PC-3 (cell line): ENCODE measurements at places on chromosomes 16 and 17. TPM values are rescaled to one million over a fixed set of nuclear protein-coding genes. Genes with fewer than 3 reads are reported as not detected.

HAP1 gene
- total RNA-seq, result 1.2 and 1.4 TPM in 2 replicates

MMD gene
- 10.9 and 24.1 TPM in 2 replicates for total RNA-seq

KRTAP4-1 gene
- total RNA-seq, result not detected in 2 replicates

SOX15 gene
- 6.3 and 7.0 TPM in 2 replicates for total RNA-seq

- no peak for DNase-seq
Measured at GRCh38 chr17:68457168-68457538, at the start of gene WIPI1. TSS of gene WIPI1 (minus strand) at chr17:68457496. CDS start at chr17:68457421, 75 bp downstream.

DNA sequence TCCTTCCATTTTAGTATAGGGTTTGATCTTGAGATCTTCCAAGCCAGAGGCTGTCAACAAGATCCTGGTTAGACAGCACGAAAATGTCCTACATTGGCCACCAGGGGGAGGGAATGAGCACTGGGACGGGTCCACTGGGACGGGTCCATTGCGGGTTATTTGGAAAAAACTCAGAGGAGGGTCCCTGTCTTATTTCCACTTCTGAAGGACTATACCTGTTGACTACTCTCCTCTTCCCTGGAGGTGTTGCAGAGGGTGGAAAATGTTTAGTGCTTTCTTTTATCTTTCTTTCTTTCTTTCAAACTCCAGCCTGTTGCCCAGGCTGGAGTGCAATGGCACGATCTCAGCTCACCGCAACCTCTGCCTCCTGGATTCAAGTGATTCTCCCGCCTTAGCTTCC lies 2.5 kb downstream of the TTLL6 start:
- DNase-seq, result peak; percentile 85
